ENCODE measurements at places on chromosomes 1 and 21.

DNA sequence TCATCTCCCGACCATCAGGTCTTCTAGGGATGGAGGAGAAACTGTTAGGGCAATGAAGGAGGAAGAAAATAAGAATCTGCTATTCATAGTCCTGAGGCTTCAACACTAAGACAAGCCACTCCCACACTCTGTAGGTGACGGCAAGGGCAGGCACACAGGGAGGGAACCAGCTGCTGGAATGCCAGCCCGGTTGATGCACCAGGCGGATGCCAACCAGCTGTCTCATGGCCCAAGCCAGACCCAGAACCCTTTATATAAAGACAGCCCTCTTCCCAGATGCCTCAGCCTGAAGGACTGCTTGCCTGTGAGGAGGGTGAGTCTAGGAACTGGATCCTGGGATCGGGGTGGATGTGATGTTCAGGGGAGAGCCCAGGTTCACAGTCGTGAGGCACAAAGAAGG lies at the start of gene KPRP:
Gene KPRP, plus strand, starts transcription at position 279 of the 400 bp plus-strand sequence. CDS start 1,564 bp downstream, outside the sequence.
- no peak for DNase-seq

GRCh38 chr21:41831866-41832595 lies 47.1 kb downstream of the PRDM15 start:
- no peak for DNase-seq

DNA sequence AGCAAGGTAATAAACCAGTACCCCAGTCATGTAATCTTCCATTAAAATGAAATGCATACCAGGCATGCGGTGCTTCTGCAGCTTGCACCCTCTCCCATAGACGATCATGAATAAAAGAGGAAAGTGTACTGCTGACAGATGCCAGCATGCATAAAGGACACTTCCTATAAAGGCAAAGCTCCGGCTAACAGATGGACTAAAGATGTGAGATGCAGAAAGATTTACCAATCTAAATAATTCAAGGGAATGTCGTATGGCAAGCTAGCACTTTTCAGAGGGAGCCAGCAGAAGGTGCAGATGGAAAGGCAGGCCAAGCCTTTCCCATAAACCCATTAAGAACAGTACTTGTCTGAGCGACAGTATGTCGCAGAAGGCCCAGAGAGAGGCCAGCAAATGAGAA lies 542.0 kb downstream of the NUF2 start:
- DNase-seq = no peak

DNA sequence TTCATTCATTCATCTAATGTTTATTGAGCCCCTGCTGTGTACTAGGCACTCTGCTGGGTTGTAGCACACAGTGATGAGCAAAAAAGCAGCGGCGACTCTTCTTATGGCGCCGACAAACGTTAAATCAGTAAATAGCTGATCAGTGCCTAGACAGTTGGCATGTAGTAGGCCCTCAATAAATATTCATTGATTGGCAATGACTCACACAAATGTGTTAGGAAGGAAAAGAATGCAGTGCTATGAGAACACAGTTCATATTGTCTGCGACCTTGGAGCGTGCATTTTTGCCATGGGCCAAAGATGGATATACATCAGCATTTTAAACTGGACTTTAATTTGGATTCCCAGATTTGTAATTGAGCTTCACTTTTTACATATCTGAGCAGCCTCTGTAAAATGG lies 52.0 kb downstream of the PRDM2 start:
- no peak for DNase-seq

DNA sequence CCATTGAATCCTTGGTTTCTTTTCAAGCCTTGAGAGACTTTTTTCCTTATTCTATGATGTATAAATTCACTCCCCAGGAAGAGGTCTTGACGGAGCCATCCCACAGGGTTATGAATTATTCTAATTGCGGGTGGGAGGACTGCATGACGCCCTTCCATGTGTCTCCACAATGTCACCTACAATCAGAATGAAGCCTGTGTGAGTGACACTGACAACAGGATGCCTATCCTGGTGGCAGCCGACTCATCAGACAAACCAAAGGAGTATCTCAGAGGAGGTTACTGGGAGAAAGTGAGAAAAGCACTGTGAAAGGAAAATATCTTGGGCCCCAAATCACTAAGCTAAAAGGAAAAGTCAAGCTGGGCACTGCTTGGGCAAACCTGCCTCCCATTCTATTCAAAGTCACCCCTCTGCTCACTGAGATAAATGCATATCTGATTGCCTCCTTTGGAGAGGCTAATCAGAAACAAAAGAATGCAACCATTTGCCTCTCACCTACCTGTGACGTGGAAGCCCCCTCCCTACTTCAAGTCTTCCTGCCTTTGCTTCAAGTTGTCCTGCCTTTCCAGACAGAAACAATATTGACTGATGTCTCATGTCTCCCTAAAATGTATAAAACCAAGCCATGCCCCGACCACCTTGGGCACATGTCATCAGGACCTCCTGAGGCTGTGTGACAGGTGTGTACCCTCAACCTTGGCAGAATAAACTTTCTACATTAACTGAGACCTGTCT lies 98.4 kb downstream of the SMYD2 start:
- no peak for DNase-seq

DNA sequence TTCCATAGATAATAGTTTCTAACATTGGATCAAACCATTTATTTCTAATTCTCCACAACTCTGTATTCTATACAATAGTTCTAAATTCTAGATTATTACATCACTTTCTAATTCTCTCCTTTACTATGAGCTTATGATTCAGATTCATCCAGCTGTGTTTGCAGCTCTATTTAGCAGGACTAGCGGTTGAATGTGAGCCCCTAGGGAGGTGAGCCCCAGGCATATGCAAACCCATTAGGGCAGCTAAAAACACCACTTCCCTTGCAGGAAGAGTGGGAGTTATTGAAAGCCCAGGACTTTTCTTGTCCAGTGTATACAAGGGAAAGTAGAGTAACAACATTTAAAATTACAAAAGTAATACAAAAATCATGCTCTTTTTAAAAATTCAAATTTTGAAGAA lies 56.9 kb downstream of the KRTAP19-8 start:
- DNase-seq = no peak

- no peak for DNase-seq
These were observed 8.6 kb upstream of the TFF1 start for GRCh38 chr21:42374864-42375499.

Measured in KG1 (cell line).